ENCODE measurements at places on chromosomes 5 and 9.

- DNase-seq = no peak
Measured at GRCh38 chr9:10127867-10128266, 484.9 kb downstream of the PTPRD start.

DNA sequence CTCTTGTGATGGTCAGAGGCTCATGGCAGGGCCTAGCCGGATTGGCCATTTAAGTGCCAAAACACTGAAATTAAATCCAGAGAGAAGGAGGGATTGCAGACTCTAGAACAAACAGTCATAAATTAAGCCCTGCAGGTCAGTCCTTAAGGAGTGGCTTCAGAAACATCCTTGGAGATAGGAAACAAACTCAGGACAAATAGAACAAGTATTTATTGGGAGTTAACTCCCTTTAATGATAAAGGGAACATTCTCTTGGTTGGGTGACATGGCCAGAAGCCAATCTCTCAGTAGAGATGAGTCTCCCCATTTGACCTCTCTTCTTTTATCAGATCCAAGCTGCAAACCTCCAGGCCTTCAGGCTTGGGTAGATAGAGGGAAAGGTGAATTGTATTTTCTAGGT is 17.4 kb downstream of the PCSK5 start:
- no peak for DNase-seq

DNA sequence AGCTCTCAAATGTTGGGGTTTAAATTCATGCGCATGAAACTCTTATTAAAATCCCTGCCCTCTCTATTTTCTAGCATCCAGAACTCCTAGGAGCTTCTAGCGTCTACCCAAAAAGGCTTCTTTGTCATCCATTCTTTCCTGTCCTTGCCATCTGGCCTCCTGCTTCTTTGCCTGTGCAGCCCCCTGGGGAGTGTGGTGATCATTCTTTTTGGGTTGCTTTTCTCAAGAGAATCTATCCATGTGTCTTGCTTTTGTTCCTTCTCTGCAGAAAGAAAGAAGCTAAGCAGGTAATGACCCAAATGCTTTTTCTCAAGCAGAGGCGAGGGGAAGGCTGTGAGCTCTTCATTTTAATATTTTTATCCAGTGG is 26.6 kb downstream of the SKP2 start:
- no peak for DNase-seq

DNA sequence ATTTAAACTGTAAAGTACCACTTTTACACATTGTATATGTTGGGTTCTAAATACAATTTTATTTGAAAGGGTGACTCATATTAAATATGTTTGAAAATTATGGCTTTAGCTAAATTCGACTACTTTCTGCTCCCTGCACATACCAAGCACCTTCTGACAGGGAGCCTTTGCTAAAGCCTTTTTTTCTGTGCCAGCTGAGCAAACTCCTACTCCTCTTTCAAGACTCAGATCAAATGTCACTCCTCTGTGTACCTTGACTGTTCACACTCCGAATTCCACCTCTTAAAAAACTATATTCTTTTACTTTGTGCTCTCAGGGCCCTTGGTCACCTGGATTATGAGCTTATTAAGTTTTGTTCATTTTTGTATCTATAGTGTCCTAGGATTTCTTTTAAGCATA is 6.5 kb upstream of the OXCT1 start:
- DNase-seq = no peak

GRCh38 chr9:114080773-114081440 is 2.8 kb upstream of the AMBP start:
- no peak for DNase-seq

- no peak for DNase-seq
Measured at GRCh38 chr5:74535926-74536325, 104.6 kb downstream of the ENC1 start.

- DNase-seq = no peak
Measured at GRCh38 chr9:88197016-88197415, 58.7 kb upstream of the SPATA31C2 start.

GRCh38 chr5:142253938-142254337 is 70.9 kb downstream of the SPRY4 start:
- no peak for DNase-seq

GRCh38 chr5:55986931-55987330 is 7.8 kb downstream of the IL6ST start:
- no peak for DNase-seq

DNA sequence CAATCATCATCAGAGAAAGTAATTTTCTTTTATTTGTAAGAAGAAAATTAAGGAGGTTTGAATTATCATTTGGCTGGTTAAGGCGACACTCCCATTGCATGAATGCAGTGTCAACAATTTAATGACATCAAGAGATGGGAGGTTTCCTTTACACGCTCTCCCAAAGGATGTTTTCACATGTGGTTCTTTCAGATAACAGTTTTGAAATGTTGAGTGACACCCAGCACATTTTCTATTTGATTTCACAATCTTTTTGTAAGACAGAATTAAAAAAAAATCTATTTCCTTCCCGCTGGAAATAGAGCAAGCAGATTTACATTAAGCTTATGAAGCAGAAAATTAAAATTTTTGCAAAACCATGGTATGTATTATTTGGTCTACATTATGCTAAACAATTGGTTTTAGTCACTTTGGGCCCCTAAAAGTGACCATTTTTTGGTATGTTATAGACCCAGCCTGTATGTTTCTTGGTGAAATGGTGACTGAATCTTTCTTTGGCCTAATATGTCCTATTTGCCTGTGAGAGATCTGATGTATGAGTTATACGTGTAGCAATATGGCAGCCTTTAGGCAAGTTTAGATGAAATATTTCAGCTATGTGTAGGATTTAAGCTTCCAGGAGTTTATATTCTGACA is 18.9 kb upstream of the ANKRD55 start:
- no peak for DNase-seq

- DNase-seq = no peak
Measured at GRCh38 chr9:83406921-83407320, 131.3 kb downstream of the FRMD3 start.

DNA sequence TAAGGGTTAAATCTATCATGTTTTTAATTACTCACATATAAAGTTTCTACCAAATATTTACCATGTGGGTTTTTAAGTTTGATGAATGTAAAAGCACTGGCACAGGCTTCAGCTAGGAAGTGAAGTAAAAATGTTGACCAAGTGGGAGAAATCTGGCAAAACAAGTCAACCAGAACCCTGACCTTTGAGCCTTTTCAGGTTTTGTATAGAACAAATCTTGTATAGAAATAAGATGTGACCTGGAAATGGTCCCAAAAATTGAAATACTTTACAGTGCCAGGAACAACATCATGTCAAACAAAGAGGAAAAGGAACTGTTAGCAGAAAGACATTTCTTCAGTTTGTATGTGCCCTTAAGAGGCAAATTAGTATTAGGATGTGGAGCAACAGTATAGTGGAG is 137.6 kb downstream of the CCDC192 start:
- no peak for DNase-seq

DNA sequence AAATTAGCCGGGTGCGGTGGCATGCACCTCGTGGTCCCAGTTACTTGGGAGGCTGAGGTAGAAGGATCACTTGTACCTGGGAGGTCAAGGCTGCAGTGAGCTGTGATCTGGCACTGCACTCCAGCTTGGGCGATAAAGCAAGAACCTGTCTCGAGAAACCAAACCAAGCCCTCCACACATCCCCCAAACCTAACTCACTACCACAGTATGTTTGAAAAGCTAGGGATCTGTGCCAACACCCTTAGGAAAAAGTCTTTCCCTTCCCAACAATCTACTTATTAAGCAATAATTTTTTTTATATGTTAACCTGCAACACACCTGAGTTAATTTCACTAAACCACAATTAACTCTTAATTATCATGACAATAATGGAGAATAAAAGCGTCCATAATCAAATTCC is 2.2 kb downstream of the UBTD2 start:
- DNase-seq = no peak

DNA sequence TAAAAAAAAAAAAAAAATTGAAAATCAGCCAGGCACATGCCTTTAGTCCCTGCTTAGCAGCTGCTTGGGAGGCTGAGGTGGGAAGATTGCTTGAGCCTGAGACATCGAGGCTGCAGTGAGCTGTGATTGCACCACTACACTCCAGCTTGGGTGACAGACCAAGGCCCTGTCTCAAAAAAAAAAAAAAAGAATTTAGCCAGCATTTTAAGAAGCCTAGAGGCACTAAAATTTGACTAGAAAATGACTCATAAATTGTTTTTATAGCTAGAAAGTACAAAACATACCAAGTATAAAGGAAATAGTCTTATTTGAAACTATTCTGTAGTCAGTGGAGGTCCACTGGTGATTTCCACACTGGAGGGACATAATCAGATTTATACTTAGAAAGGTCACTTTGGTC is 17.5 kb downstream of the LRRC70 start:
- DNase-seq = no peak

DNA sequence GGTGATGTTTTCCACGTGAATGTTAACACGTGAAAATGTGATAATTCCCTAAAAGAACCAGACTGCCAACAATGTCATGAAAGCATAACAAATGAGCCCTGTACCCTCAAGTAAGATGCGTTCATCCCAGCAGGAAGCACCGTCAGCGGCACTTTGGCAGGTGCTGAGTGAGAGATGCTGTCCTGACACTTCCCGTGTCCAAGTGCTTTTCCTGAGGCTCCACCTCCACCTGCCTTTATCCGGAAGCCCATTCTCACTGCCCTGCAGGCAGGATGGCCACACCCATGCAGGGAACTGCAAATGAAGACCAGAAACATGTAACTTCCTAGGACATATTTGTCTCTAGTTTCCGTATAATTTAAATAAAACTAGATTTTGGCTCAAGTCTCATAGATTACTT is 238.0 kb upstream of the IRX2 start:
- no peak for DNase-seq
